ENCODE measurements at places on chromosomes 6 and 20.

GRCh38 chr6:158150701-158151100 lies 17.4 kb downstream of the SERAC1 start:
- DNase-seq: no peak

- no peak for DNase-seq
Observed at GRCh38 chr20:24782301-24782700, 166.8 kb upstream of the CST7 start.

DNA sequence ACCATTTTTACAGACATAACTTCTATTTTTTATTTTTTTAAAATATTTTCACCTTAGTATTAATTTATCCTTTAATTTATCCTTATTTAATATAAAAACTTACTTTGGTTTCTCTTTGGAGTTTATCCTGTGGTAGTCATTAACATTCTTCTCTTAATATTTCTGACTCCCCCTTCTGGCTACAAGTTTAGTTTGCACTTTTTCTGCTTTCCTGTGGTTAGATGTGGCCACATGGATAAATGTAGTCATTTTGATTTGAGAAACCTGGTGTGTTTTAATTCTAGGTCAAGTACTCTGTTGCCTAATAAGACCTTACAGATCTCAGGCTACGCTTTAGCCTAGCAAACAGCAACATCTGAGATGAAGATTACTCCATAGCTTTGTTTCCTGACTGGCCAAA lies 1187.5 kb downstream of the HACE1 start:
- DNase-seq: no peak

- DNase-seq: no peak
Observed at GRCh38 chr20:19256906-19257595, 44.6 kb downstream of the SLC24A3 start.

GRCh38 chr20:16553684-16554083 lies 19.6 kb downstream of the KIF16B start:
- no peak for DNase-seq

DNA sequence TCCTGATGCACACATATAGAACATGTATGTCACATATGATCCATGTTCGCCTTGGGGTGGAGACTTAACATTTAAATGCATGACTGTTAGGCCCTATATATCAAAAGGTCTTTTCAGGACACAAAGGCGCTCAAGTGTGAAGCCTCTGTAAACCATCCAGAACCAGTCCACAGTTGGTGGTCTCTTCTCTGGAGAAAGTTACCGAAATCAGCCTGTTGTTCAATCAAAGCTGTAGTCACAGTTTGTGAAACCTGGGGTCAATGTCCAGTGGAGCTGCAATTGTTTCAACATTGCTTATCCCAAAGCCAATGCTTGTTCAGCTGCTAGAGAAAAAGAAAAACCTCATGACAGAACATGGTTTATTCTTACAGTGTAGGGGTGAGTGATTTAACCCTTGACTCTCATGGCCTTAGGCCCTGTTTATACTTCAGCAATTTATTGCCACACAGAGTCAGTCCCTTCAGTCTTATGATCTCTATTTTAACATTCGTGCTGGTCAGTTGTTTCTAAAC lies 193.6 kb upstream of the CST7 start:
- DNase-seq: no peak

- DNase-seq: no peak
Observed at GRCh38 chr6:50096296-50096695, 46.6 kb upstream of the DEFB112 start.

DNA sequence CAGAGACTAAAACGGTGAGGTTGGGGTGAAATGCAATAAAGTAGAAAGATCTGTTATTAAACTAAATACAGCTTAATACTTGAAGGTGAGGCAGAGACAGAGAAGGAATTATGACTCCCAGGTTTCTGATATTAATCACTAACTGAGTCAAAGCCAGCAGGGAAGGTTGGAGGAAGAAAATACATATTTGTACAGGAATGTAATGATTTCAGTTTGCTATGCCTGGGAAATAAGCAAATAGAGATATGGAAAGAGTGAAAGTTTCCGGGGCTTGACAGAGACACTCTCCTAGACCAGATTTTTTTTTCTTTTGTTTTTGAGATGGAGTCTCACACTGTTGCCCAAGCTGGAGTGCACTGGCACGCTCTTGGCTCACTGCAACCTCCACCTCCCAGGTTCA lies 76.8 kb downstream of the PTPRK start:
- DNase-seq: no peak

DNA sequence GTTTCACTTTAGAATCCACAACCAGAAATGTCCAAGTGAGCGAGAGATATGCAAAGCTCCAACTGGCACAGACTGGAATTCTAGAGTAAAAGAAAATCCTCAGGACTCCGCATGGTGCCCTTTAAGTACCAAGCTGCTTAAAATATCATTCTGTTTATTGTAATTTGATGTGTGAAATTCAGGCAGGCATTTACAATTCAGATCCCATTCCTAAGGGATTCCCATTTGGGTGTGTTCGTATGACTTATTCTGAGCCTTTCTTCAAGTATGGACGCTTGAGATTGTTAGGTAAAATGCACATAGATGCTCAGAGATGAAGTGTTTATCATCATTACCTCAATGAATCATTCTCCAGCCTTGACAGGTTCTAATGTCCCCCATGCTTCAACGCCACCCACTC lies 99.3 kb upstream of the EEF1E1 start:
- DNase-seq: no peak

DNA sequence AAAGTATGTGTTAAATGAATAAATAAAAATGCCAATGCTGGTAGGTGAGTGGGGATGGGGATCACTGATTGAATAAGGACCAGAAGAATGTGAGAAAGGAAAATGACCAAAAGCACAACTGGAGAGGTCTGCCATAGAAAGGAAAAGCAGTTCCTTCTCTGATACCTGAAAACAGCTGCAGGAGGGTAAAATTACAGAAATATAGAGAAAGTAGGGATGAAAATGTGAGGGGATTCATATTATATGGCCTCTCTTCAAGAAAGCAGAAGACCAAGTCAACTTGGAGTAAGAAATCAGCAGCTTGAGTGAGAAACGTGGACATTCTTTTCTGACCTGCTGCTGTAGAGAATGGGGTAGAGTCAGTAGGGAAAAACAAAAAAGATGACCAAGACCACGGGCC lies 125.1 kb downstream of the MYB start:
- DNase-seq: no peak

DNA sequence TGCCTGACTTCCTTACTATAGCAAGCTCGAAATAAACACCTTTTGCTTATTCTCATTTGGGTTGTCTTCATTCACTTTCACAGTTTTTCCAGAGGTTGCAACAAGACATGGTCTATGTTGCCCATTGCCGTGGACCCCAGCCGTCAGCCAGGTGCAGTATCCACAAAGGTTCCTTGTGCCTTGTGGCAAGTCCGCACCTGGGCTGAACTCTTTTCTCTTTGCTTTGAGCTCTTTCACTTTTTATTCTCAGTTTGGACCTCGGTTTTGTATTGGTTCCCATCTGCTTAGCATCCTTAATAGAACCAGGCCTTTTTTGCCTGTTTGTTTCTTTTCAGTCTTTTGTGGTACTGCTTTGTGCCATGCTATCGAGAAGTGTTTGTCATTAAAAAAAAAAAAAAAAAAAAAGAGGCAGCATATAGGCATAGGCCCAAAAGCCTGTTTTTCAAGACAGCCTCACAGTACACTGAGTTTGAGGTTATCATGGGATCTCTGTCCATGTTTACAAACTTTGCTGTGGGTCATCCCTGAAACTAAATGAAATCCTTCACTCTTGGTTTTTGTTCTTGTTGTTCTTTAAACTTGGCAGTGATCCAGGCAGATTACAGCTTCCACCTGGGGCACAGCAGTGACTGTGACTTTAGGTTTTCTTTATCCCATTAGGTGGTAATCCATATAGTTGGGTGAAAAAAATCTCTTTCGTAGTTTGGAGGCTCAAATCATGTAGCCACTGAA lies 33.3 kb downstream of the GSTA3 start:
- DNase-seq: no peak

DNA sequence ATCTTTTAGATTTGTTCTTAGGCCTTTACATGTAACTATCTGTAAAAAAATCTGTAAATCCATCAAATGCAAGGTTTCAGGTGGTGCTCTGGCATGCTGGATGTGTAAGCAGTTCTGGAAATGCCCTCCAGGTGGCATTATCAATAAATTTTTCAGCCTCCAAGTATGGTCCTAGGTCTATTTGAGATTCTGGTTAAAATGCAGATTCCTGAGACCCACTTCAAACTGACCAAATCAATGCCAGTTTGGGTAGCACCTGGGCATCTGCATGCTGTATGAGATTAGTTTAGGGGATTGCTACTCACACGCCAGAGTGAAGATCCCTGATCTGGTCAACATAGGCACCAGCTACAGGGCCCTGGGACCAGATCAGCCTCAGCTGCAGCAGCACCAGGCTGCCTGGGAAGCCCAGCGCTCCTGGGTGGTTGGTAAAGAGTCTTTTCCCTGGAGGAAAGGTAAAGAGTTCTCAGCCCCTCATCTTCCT lies 507.3 kb upstream of the CITED2 start:
- peak; percentile 0 for DNase-seq

GRCh38 chr6:12656906-12657305 lies 59.7 kb upstream of the PHACTR1 start:
- no peak for DNase-seq

DNA sequence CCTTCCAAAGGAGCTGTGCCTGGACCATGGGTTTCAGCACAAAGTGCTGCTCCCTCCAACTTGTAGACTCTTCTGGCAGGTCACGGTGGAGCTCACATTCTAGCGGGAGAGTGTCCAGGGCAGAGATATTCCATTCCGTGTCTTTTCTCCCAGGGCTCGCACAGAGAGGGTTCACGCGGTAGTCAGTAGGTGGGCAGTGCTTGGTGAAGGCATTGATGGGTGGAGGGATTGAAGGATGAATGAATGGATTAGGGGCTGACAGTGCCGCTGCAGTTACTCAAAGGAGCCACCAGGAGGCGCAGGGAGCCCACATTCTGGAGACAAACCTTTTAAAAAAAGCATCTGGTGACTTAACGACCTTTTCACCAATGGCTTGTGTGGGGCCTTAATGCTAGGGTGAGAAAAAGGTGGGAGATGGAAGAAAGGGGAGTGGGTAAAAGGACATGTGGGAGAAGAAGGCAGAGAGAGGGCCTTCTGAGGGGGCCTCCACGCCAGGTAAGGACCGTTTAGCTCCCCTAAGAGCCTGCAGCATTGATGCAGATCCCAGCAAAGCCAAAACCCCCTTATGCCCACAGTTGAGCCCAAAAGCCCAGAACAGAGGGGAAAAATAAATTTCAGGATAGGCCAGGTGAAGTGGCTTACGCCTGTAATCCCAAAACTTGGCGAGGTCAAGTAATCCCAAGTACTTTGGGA lies 17.5 kb upstream of the FAM110A start:
- DNase-seq: peak; percentile 50

DNA sequence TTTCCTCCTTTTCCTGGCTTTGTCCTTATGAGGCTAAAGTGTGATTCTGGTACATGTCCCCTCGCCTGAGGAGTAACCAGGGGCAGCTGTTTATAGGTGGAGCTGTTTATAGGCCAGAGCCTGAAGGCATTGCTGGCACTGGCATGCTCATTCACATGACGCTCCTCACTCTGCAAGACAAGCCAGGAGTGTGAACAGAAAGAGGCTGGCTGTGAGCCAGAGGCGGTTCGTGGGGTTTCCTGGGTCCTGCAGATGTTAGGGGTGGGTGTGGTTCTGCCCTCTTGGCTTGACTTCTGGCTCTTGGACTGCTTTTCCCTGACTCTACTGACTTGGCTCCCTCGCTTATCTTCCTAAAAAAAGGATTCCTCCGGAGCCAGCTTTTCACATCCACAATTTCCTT lies 12.8 kb upstream of the MDFI start:
- no peak for DNase-seq

GRCh38 chr6:89819336-89820130 lies at the start of gene MDN1:
Gene MDN1, minus strand, starts transcription at chr6:89819794. Its CDS starts 187 bp downstream, at chr6:89819607.
- peak; percentile 90 for DNase-seq

GRCh38 chr6:169960003-169960344 lies 208.6 kb downstream of the ERMARD start:
- DNase-seq: no peak

DNA sequence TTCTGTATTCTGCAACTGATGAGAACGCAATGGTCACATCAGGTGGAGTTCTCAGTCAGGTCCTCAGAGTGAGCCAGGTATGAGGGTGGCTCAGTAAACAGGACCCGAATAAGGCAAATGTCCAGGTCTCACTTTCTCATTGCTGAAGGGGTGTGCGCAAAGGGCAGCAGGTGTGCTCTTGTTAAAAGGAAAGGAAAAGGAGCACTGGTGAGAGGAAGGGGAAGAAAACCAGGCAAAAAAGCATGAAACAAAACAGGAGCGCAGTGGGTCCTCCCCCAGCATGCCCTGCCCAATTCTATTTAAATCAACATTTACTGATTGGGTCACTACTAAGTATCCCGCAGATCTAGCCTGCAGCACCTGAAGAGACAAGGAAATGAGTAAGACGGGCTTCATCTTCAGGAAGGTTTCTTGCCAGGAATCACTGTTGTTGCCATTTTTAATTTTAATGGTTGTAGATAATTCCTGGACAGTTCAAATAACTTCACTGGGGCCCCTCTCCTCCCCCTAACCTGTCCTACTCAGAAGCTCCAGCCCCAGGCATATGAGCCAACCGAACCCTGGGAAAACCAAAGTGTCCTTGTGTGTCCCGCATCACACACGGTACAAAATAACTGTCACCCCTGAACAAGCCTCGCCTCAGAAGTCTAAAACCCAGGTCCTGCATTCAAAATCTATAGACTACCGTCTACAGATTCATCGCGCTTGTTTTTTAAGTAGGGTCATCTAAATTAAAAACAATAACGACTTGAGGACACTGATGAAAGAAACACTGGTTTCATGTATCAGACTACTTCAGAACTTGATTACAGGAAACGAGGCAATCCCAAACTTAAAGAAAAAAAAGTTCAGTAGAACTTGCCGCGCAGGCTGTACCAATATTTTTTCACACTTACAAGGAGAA lies 980 bp downstream of the MBOAT1 start:
- no peak for DNase-seq

DNA sequence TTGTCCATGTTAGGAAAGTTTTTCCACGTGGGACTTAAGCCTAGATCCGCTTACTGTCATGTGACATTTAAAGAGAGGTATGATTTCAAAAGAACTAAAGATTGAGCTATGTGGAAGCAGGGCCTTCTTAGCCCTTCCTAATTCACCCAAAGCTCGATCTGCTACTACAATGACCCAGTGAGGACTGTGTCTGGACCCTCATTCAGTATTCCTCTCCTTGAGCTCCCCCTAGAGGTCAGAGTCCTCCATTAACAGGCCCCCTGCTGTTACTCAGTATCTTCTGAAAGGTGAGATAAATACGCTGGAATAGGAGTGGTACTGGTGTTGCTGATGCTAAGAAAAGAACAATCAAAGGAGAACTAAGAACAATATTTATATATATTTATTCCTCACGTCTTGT lies 414.0 kb downstream of the GJA1 start:
- DNase-seq: peak; percentile 21

GRCh38 chr20:22901921-22902320 lies 133.2 kb upstream of the SSTR4 start:
- no peak for DNase-seq

- DNase-seq: no peak
Observed at GRCh38 chr6:55836945-55837344, 38.4 kb downstream of the BMP5 start.

- no peak for DNase-seq
Observed at GRCh38 chr6:85580878-85581267, 12.8 kb downstream of the SNX14 start.

DNA sequence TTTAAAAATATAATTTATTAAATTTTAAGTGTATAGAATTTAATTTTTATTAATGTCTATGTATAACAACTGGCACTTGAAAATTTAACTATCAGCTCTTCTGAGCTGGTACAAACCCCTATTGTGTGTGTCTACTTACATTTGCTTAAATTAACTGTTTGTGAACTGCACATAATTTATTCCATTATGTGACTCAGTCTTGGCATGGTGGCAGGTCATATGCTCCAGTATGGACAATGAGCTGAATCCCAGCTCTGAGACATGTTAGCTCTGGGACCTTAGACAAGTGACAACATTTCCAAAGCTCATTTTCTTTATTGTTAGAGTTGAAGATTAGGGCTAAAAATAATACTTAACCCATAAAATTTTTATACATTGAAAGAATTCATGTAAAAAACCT lies 526.1 kb upstream of the MARCKS start:
- DNase-seq: no peak

All from activated CD4-positive, alpha-beta T cell treated with anti-CD3 and anti-CD28 coated beads, Interleukin-2, amount 50 U/mL, for 24 hours (primary cell).